ENCODE measurements at places on chromosomes 13 and 19.

DNA sequence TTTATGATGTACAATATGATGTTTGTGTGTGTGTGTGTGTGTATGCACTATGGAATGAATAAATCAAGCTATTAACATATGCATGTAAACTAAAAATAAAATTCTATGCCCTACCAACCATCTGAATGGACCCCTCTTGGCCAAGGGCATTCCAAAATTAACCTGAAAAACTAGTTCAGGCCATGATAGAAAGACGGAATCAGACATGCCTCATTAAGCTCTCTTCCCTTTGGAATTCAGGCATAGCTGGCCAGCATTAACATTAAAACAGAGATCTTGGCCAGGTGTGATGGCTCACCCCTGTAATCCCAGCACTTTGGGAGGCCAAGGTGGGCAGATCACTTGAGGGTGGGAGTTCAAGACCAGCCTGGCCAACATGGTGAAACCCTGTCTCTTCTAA, 18.3 kb upstream of the SLC1A6 start:
- no peak for DNase-seq

GRCh38 chr13:19927117-19927748, 31.3 kb upstream of the ZMYM2 start:
- peak; percentile 68 for DNase-seq

GRCh38 chr19:16017138-16017490, 59.2 kb upstream of the TPM4 start:
- no peak for DNase-seq

DNA sequence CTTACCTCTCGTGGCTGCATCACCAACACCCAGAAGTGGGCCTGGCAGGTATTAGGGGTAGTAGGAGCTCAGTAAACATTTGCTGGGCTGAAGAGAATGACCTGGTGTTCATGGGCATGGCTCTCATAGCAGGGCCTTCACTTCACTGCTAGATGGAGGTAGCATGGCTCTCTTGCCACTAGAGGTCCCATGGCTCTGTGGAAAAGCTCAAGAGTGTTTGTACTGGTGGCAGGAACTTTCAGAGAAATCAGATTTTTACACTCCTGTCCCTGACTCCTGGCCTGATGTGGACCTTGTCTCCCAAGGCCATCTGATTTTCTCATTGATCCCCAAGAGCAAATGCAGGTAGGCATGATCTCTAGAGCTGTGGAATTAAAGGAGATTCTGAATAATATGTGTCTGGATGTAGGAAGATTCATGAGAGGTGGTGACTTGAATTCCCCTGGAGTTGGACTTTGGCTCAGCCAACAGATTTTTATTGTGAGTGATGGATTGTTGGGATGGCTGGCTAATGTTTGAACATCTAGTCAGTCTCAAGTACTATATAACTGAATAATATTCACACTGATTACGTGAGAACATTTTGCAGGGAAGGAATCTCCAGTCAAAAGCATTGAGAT, 5.7 kb downstream of the ZNF574 start:
- DNase-seq = peak; percentile 75

DNA sequence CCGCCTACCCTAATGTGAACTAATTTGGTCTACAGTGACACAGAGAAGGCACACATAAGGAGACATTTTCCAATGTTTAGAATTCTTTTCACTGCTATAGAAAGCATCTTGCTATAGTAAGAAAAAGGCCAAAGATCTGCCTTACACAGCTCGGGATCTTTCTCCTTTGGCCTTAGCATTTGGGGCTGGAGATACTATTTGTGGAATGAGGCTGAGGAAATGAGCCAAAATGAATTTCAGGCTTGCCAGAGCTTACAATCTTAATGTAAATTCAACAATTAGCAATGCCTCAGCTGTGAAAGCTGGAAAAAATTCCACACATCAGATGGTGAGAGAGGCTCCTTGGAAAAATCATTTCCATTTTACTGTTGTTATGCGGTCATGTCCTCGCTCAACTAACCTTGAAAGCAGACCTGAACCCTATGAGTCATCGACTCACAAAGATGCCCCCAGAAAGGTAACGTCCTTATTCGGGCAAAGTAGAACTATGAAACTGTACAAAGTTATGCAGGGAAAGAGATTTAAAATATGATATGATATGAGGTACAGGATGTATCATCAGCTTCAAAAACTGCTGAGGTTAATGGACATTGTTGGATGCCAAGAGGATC, 324.5 kb upstream of the NBEA start:
- no peak for DNase-seq

DNA sequence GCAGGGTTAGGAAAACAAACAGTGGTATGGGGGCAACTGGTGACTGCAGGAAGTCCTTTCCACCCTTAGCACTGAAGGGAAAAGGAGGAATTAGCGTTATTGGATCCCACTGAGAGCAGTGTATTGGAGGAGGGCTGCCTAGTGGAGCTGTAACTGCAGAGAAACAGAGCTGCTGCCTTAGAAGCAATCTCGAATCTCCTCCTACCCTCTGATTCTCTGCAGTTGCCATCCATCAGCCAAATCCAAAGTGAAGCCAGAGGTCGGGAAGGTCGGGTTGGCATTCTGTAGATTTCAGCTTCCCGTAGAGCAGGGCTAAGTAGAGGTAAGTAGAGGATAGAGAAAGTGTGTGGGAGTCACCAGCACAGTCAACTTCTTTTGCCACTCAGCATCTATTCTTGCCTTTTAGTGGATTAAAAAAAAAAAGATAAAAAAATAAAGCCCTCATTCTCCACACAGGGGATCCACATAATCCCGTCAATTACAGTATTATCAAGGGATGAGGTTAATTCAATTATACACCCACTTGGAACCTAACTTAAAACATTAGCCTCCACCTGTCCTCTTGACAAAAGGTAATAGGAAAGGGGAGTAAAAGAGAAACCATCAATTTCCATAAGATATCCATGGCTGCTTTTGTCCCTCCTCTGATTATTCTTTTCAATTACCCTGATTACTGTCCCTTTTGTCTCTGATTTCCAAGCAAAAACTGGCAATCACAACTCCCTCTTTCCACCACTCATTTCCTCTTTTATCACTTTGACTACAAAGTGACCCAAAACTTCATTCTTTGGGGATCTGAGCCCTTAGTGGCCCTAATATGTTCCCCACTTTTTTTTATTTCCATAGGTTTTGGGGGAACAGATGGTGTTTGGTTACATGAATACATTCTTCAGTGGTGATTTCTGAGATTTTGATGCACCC, 234.7 kb downstream of the RBM26 start:
- no peak for DNase-seq

GRCh38 chr13:45496942-45497341, 32.2 kb downstream of the COG3 start:
- no peak for DNase-seq

DNA sequence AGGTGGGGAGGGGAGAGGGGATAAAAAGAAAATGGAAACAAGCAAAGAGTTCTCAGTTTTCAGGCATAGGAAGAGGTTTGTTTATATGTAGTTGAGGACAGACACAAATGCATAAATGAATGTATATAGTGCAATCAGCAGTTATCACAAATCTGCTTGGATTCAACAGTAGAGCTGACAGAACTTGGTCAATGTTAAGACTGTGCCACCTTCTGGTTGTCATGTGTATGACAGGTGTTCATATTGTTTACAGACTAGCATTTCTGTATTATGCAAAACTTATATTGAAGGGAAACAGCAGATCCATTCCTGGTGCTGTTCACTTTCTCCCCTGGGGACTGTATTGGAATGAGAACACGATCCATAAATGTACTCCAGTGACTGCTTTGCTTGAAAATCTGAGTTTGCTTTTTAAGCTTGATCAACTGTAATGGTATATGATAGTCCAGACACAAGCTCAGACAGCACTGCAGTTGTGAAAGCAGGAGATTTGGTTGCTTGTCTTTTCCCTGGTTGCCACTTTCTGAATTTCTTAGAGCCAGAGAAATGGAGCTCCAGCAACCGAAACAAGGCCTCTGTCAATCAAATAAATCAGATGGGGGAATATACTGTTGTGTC, 319.5 kb upstream of the OBI1 start:
- DNase-seq = peak; percentile 64

- DNase-seq = peak; percentile 39
Observed at GRCh38 chr19:3350014-3350663, 16.2 kb upstream of the NFIC start.

DNA sequence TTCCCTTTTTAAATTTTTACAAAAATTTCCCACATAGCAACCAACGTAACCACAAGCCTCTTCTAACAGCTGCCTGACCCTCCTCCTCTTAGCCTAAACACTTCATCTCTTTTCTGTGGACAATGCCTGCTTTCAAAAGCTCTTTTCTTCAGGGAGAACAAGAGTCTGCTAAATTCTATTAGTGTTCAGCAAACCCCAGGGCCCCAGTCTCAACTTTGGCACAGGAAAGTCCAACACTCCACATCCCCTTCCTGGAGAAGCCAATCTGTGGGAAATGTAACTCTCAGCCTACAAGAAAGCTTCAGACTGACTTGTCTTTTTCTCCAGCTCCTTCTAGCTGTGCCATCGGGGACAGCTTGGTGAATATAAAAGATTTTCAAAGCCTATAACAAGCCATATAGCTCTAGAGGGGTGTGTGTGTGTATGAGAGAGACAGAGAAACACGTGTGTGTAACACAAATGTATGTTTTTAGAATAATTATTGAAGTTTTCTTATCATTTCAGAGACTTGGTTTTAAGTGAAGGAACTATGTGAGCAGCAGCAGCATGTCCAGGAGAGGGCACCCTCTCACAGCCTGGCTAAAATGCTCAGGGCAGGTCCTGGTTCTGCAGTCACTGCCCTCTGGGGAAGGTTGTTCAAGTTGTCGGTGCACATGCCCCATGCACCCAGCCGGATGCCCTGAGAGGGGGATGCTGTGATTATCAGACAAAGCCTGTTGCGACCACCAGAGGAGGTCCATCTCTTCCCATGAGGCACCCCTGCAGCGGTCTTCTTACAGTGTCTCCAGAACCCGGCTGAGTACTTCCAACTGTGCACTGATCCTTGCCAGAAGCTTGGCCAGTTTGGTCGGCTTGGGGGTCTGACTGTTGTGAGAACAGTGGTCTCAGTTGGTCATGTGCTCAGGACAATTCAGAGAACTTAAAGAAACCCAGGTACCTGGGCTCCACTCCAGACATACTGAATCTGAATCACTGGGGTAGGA, 34.4 kb downstream of the CCDC70 start:
- peak; percentile 82 for DNase-seq

DNA sequence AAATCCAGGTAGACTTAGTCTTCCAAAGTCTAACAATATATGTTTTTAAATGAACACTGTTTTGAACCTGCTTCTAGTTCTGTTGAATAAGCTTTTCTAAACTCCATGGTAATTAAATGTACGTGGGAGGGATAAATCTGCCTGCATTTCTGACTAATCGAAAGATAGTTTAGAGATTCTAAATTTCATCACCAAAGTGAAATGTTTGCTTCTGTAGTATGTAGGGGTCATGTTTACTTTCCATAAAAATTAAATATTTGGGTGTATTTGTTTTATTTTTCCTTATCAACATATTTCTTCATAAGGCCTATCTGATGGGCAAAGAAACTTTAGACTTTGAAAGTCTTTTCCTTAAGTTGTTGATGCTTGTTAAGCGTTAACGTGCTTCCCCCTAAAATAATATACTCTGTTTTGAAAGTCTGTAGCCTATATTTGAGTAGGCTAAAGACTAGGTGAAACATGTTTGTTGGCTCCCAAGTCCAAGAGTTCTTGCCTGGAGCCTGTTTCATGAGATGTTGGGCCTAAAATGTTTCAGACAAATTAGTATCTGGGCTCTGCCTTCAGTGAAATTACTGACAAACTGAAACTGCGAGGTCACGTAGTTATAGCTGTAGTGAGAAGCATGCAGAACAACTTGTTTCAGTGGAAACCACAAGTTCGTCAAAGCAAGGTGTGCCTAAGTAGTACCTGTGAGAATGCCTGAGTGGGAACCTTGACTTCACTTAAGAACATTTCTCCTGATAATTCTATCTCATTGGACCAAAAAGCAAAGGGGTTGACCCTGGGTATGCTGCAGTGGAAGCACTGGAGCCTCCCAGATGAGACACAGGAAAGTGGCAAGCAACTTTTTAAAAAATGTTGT, 126.2 kb downstream of the LMO7 start:
- peak; percentile 5 for DNase-seq

- DNase-seq = no peak
Observed at GRCh38 chr13:113598081-113598410, 13.5 kb downstream of the TFDP1 start.

GRCh38 chr13:109939838-109940237, 153.5 kb upstream of the IRS2 start:
- no peak for DNase-seq

DNA sequence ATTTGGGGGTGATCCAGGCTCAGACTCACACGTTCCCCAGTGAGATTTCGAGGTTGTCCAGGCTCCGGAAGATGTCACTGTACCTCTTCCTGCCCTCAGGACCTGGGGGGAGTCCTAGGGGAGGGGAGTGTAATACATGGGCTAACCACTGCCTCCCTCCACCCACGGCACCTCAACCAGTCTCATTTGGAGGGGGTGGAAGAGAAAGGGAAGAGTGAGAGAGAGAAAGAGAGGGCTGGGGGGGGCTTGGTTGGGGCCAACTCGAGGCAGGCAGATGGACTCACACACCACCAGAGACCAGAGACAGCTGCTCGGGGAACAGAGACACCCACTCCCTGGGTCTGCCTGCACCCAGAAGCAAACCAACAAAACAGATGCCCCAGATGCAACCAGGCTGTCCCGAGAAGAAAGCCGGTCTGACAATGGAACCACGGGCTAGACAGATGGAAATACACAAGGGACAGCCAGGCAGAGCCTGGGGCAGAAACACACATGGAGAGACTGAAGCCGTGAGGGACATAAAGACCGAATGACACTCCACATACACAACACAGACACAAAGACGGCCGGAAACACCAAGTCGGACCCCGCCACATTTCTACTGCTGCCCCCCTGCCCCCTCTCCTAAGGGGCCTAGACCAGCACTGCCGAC, 825 bp downstream of the GMIP start:
- peak; percentile 39 for DNase-seq

DNA sequence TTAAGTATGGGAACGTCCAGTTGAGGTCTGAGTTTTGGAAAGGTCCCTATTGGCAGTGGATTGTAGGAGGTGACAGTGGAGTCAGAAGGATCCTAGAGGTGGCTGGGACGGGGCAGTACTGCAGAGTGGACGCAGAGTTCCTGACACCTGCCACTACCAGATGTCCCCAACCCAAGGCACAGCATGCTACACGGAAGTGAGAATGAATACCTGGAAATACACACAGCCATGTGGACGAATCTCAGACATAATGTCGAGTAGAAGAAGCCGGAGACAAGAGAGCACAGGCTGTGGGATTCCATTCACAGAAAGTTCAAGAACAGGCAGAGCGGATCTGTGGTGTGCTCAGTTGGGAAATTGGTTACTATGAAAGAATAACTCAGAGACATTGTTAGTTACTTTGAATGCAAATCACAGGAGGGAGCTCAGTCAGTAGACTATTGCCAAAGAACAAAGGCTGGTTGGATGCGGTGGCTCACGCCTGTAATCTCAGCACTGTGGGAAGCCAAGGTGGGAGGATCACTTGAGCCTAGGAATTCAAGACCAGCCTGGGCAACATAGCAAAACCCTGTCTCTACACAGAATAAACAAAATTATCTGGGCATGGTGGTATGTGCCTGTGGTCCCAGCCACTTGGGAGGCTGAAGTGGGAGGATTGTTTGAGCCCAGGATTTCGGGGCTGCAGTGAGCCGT, 37.4 kb downstream of the RYR1 start:
- peak; percentile 36 for DNase-seq

Data from DMS53 (cell line).